8988T (cell line): ENCODE measurements at places on chromosomes 2 and 18.
A peak's percentile ranks its signal among the peaks of the same experiment; 100 is the strongest.

DNA sequence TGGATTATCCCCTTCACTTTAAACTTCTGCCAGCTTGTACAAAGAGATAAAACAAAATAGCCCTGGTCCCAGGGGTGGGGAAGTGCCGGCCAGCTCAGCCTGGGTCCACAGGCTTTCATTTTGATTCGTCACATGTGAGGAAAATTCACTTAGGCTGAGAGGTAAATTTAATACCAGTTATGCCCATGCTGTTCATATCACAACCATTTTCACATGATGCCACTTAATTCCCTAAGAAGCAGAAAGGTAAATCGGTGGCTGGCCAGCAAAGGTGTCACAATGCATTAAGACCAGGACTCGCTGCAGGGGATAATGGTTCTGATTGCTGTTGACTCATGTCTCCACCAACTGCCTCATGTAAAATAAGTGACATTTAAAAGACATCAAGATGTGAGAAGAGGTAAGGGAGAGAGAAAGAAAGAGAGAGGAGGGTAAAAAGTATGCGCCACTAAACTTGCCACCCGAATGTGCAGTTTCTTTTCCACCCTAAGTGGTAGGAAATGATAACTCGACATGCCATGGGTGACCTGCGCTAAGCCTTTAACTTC lies 261.0 kb upstream of the SIX3 start:
- no peak for DNase-seq

GRCh38 chr18:495452-495851 lies 5.0 kb downstream of the COLEC12 start:
- DNase-seq: no peak

GRCh38 chr18:59388817-59389216 lies 29.8 kb upstream of the LMAN1 start:
- no peak for DNase-seq

DNA sequence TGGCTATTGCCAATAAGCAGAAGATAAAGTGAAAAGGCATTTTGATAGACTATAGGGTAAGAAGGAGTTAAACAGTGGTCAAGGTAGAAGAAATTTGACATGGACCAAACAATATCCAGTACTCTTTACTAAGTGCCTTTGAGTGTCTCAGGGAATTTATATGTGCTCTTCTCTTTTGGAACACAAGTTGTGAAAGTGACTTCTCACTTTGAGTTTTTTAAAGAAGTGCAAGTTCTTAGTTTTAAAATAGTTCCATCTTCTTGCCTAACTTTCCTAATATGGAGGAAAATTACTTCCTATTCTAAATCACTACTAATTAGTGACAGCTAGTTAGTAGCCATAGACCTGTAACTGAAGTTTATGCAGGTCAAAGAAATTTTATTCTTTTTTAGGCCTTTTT lies 63.4 kb downstream of the AFTPH start:
- DNase-seq: no peak

- no peak for DNase-seq
Measured at GRCh38 chr2:46499392-46499785, 20.0 kb downstream of the TMEM247 start.

DNA sequence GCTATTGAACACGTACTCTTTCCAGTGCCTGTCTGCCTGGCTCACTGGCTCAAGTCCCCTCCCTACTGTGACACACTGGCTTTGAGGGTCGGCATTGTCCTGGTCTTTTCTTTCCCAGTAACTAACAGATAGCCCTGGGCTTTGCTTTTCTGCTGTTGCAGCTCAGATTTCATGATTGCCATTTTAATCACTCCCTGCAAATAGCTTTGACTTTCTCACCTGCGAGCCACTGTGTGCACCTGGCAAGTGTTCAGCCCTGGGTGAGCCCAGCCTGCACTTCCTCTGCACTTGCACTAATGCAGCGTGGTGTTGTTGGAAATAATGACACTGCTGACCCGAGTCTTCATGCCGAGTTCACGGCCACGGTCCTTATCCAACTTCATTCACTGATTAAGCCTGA lies 52.9 kb downstream of the DCDC2C start:
- no peak for DNase-seq

- no peak for DNase-seq
Measured at GRCh38 chr2:76997296-76997695, 524.9 kb downstream of the LRRTM4 start.

DNA sequence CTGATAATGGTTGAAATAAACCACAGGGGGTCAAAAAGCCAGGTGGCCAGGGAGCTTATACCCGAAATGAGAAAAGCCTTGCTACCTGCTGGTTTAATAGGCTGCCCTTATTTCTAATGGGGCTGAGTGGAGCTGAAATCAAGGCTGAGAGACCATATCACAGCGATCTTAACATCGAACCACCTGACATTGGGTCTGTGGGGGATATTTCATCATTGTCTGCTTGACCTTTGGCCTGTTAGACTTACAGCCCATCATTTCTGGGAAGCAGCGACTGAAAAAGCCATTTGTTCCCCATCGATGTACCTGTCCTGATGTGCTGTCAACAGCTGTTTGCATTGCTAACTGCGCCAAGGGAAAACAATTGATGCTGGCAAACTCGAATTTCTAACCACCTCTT lies 199.7 kb upstream of the SLC14A2 start:
- DNase-seq: no peak

DNA sequence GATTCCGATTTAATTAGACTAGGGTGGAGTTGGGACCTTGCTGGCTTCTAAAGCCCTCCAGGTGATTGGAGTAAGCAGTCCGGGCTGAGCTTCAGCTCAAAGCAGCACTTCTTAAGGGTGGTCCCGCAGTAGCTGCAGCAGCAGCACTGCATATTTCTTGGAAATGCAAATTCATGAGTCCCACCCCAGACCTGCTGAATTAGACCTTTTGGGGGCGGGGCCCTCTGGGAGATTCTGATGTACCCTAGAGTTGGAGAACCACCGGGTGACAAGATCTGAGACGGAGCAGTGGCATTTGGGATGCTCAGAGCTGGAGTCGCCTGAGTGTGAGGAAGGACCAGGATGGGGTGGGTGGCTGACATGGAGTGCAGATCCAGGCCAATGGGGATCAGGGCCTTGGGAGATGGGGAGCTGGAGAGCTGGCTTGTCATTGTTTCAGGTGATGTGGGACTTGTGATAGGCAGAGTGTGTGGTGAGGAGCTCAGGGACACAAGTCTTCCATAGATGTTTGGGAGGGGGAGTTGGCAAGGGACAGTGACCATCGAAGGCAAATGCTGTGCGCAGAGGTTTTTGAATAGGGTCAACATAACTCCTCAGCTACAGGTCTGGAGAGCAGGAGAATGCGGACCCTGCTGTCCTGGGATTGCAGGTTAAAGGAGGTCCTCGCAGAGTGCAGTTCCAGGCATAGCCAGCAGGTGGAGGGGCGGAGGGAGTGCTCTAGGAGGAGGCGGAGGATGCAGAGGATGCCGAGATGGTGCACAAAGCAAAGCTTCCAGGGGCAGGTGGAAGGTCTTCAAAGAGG lies 130.9 kb upstream of the RAB12 start:
- DNase-seq: peak; percentile 78

DNA sequence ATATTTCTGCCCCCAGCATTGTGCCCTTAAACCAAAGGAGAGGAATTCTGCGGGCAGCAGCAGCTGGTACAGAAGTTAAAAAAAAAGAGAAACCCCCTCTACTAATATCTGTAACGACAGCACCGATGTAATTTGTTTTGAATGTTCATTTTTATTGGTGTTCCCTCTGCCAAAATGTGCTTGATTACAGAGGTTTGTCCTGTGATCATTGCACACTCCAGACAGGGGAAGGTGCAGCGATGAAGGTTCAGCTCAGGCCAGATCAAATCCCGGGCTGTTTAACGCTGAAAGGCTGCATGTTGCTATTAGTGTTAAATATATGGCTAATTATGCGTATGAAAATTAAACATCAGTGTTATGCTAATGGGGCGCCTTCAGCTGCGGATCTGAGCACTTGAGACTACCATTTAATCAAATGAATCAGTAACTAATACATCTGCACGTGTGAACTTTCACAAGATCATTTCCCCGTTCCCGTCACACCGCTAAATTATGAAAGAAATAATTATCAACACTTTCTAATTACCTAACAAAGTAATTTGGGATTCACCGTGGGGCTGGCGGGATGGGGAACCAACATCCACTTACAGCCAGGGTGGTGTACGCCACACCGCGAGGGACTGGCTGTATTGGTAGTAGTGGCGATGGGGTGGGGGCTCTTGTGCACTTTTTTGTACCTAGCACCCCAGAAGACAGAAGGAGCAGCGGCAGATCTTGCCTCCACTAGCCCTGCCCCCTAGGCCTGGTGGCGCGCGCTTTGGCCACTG lies 1.5 kb upstream of the DLX1 start:
- no peak for DNase-seq

DNA sequence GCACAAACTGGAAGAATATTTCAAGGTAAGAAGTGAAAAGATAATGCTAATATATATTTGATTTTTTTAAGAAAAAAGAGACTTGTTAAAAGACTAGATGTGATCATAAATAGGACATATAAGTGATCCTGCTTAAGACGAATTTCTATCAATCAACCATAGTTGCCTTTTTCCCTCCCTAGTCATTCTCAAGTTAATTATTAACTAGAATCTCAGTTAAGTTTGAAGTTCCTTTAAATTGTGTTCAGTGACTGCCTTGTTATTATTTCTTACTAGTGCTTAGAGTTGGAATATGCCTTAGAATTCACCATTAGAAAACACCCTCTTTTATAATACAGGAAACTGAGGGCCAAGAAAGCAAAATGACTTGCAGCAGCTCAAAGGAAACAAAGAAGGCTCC lies 141.5 kb upstream of the SP5 start:
- no peak for DNase-seq

DNA sequence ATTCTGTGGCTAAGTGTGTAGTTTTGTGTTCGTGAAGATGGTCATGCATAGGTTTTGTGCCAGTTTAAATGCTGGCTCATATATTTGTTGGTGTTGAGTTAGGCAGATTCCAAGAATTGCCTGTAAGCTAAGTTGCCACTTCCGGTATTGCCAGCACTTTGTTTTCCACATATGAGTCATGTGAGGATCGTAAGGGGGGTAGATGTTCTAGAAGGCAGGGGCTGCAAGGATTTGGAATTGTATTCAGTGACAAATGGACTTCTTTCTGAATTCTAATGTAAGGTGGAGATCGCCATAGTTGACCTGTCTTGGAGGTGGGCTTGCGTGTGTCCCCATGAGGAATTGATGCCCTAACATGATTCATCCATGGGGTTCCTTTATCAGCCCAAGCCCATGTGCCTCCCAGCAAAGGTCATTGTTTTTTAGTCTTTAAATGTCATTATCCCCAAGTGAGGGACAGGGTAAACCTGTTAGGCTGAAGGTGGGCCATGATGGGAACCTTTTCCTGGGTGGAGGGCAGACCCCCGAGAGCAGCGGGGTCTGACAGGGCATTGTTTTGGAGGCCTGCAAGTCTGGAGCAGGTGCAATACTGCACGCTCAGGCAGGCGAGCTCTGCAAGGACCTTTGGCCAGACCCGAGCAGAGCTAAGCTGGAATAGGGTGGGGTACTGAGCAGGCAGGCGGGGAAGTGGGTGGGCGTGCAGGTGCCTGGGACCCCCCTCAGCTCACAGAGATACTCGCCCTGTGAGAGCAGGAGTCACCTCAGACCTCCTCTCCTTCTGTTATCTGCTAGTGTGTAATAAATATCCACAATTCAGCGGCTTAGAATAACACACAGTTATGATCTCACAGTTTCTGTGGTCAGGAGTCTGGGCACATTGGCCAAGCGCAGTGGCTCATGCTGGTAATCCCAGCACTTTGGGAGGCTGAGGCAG lies 77.4 kb downstream of the LRRFIP1 start:
- no peak for DNase-seq

- DNase-seq: no peak
Measured at GRCh38 chr2:196289000-196289399, 117.6 kb upstream of the STK17B start.

DNA sequence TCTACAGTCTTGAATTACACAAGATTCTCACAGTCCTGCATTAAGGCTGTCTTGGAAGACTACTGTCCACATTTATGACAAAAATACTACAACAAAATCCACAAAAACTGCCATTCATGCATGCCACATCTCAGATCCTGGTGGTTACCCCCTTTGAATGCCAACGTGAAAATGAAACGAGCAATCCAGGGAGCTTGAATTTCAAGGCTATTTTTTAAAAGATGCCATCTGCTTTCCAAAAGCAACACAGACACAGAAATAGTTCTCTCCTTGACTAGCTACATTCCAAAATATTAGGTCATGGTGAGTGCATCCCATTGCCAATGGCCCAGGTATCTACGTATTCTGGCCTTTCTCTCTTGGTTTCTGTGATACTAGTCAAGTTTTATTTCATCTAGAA lies 36.3 kb downstream of the IRS1 start:
- DNase-seq: no peak

DNA sequence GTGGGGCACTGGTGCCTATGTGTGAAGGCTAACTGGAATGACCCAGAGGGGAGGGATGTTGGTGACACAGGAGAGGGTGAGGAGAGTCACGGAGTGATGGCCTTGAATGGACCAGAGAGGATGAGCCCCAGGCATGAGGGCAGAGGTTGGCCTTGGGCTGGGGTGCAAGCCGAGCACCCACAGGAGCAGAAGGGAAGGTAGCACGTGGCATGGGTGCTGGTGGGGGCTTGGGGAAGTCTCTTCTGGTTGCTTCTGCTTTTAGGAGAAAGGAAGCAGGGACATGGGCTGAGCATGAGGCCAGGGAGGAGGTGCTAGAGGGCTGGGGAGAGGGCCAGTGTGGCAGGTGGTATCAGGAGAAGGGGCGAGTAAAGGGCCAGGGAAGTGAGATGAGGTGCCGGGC lies 183.8 kb downstream of the DYSF start:
- DNase-seq: no peak

DNA sequence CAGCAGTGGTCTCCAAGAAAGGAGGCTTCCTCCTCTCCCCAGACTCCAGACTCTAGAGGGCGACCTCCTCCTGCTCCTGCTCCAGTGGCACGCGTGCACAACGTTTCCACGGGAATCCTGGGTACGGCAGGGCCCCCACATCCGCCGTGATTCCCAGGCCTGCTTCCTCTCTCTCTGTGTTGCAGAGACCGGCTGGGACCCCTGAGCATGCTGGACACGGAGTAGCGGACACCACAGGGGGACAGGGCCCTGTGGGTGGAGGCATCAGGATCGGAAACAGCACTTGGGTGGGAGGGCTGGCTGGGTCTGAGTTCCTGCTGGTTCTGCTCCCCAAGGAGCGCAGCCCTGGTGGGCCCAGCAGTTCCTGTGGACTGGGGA lies 75.9 kb upstream of the SLC35G4 start:
- DNase-seq: no peak
